ENCODE measurements at places on chromosomes 5 and 9.

DNA sequence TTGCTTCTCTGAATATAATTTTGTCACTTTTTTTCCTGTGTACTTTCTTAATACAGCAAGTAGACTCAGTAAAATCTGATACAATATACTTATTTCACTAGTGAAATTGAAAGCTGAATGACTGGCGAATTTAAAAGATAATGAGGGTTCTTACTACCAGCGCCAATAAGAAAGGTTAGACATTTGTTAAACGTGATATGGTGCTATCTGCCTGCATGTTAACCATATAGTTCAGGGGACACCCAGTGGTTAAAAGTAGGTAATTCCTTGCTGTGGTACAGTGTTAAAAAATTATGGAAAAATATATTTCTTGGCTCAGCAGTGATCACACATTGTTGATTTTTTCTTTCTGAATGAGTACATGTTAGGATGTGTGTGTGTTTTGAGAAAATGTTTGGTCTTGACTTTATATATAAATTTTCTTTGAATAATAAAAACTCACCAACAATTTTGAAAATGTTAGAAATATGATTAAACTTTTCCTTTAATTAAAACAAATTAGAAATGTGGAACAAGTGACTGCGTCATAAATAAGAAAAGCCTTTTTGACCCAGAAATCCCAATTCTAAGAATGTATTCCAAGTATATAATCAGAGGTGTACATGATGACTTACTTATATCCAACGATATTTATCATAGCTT is 25.8 kb downstream of the CAST start:
- peak; percentile 61 for DNase-seq

GRCh38 chr9:13270734-13271133 is 8.8 kb downstream of the MPDZ start:
- no peak for DNase-seq

GRCh38 chr5:40082313-40082712 is 597.4 kb upstream of the PTGER4 start:
- no peak for DNase-seq

GRCh38 chr5:68273717-68274409 is 58.3 kb downstream of the PIK3R1 start:
- DNase-seq = no peak

DNA sequence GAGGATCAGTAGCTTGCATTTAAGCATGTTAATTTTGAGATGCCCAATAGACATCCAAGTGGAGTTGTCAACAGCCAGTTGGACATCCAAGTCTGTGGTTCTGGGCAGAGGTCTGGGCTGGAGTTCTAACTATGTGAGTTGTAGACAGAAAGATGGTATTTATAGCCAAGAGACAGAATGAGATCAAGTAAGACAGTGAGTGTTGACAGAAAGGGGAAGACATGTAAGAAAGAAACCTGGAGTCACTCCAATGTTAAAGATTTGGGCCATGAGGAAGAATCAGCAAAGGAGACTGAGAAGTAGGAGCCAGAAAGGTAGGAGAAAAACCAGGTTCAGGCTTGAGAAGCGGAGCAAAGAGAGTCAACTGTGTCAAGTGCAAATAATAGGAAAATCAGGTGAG is 95.5 kb upstream of the PUM3 start:
- DNase-seq = no peak

Data from NCI-H1092 treated with DMSO at 0.1 percent for 48 hours (cell line).